ENCODE measurements at places on chromosomes 5 and 9.

DNA sequence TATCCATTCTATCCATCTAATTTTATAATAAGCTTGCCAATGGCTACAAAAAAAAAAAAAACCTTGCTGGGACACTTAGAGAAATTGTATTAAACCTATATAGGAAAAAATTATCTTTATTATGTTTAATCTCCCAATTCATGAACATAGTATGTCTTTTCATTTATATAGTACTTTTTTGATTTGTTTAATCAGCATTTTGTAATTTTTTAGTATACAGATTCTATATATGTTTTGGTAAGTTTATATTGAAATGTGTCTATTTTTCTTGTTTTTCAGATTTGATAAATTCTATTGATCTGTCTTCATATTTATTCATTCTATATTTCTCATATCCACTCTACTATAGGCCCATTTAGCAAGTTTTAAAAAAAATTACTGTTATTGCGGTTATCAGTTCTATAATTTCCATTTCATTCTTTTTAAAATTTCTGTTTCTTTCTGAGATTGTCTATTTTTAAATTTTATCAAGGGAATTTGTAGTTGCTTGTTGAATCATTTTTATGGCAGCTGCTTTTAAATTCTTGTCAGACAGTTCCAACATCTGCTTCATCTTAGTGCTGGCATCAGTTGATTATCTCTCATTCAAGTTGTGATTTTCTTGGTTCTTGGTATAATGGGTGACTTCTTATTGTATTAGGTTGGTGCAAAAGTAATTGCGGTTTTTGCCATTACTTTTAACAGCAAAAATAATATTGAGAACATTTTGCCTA is 170.1 kb upstream of the S1PR3 start:
- DNase-seq = no peak

DNA sequence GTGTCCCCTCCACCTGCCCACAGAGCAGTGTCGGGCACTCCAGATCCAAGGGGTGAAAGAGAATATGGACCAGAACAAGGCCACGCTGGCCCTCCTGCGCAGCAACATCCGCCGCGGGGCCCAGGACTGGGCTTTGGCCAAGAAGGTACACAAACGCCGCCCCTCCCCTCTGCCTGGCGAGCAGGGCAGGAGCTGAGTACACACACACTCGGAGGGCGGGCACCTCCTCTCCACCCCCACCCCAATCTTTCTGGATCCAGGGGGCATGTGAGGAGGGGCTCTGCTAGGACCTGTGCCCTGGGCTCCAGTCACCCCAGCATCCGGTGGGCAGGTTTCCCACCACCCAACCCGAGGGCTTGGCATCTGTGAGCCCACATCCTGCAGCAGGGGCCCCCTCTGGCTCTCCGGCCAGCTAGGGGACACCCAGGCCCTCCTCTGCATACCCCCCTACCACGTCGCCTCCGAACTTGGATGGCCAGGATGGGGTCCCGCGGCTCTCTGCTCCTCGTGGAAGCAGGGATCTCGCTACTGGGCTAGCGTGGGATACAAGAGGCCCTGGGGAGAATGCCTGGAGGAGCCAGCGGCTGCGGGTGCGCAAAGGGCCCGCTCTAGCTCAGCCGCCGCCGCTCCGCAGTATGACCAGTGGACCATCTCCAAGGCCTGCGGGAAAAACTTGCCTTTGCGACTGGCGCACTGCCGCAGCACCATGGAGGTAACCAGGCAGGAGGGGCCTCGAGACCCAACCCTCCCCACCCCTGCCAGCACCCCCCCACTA is 3.1 kb downstream of the CCDC183 start:
- no peak for DNase-seq

- no peak for DNase-seq
These were observed 399.8 kb upstream of the MEF2C start for GRCh38 chr5:89282554-89283510.

DNA sequence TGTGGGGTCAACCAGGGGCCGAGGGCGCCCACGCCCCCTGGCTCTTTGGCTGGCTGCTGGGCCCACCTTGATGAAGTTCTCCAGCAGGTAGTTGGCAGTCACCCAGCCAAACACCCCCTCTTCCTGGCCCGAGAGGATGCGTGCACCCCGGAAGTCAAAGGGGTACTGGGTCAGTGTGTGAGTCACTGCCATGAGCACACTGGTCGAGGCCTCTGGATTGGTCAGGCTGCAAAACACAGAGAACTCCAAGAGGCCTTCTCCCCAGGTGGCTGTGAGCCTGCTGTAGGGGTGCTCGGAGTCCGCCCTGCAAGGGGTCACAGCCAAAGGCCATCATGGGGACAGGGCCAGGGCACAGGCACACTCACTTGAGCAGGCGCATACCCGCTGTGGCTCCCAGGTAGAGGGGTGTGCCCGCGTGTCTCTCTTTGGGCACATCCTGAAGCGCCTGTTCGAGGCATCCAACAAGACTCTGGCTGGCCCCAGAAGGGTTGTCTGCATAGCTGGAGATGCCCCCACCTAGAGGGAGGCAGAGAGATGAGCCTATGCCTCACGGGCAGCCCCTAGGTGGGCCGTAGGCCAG is 2.6 kb downstream of the ENTPD2 start:
- DNase-seq = no peak

GRCh38 chr5:127967323-127967982 is 116.1 kb upstream of the SLC12A2 start:
- DNase-seq = no peak

DNA sequence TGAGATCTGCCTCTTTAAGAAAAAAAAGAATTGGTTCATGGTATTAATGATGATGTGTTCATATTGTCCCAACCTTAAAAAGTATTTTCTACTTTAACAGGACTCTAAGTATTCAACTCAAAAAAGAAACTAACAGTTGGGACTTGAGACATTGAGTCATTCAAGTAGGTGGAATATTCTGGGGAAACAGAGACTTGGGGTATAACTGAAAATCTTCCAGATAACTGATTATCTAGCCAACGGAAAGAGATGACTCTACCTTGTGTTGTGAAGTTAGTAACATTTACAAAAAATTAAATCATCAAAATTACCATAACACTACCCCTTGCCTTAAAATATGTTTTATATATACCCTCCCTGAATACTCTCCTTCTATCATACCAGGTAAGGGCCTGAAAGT is 19.1 kb downstream of the OXCT1 start:
- DNase-seq = no peak

DNA sequence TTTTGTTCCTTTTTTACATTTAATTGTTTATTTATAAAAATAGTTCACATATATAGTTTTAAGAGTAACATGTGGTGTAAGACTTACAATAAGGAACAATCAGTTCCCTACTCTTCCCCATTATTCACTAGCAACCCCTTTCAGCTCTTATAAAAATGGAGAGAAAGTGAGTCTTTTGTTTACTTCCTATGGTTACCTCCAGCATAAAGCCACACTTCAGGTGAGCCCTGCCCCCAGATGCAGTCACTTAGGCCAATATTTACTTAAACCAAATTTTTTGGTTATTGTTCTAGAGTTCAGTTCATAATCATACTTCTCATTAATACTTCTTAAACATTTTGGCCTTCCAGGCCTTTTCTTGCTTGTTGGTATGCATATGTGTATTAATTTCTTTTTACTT is 33.7 kb downstream of the UBE2R2 start:
- no peak for DNase-seq

DNA sequence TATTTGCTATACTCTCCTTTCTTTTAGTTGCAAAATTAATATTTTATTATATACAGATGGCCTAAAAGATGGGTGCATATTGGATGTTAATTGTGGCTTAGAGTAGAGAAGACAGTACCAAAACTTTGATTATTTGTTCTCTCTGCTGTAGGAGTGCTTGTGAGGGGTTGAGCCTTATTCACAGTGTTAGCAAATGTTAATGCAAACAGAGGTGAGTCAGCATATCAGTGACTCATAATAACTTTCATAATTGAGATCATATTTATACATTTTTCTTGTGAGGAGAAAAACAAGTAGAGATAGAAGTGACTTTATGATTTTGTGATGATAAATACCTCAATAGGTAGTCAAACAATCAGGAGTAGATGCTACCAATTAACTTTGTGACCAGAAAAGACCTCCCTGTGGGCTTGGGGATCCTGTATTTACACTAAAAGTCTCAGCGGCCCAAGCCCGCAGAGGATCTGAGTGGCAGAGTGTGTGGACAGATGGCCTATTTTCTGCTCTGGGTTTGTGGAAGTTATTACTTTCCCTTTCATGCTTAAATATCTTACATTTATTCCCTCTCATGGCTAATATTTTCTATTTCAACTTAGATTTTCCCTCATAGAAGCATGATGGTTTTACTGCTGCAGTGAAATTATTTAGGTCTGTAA is 226.5 kb downstream of the TAF11L14 start:
- DNase-seq = no peak

GRCh38 chr9:106962122-106962521 is 99.2 kb downstream of the ZNF462 start:
- DNase-seq = no peak

DNA sequence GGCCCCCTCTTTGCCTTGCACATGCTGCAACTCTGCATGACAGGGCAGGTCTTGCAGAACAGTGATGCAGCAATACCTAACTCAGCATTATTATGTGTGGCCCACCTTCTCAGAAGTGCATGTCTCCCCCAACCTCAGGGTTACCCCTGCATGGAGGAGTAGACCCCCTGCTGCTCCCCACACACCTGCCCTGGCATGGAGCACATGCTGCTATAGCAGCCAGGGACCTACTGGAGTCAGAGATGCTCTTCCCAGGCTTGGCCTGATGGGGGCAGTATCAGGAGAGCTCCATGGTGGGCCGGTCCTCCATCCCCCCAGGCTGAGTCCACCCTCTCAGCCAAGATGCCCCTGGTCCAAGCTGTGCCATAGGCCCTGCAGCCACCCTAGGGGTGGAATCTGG is 13.2 kb upstream of the BOD1 start:
- DNase-seq = no peak

DNA sequence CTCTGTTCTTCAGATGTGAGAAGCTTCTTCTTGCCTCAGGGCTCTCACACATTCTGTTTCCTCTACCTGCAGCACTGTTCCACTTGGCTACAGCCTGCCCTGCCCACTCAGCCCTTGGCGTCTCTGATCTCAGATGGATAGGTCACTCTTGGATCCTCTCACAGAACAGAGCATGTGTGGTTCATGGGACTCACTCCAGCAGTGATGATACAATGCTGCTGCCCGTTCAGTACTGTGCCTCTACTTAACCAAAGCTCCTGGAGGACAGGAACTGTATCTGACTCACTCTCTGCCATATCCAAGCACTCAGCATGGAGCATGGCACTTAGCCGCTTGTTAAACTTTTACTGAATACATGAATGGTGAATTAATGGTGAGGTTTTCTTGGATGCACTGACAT is 3.4 kb upstream of the SPINK4 start:
- DNase-seq = no peak

All from stimulated activated CD8-positive, alpha-beta memory T cell treated with anti-CD3 and anti-CD28 coated beads, Interleukin-7, amount 100 ng/mL, for 1 hour (primary cell).